ENCODE measurements at places on chromosomes 12 and 14.

DNA sequence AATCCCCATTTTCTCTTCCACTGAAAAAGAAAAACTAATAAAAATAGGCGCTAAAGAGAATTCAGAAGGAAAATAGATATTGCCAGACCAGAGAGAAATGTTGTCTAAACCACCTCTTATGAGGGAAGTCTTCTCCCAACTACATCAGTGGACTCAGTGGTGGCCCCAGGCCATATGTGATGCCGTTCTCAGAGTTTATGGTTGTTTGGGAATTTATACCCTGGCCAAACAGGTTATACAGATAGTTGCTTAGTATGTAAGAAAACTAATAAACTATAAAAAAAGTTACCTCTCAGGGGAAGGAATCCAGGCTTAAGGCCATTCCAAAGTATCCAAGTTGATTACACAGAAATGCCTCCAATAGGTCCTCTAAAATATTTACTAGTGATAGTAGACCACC, 103.4 kb upstream of the RBM19 start:
- no peak for DNase-seq

DNA sequence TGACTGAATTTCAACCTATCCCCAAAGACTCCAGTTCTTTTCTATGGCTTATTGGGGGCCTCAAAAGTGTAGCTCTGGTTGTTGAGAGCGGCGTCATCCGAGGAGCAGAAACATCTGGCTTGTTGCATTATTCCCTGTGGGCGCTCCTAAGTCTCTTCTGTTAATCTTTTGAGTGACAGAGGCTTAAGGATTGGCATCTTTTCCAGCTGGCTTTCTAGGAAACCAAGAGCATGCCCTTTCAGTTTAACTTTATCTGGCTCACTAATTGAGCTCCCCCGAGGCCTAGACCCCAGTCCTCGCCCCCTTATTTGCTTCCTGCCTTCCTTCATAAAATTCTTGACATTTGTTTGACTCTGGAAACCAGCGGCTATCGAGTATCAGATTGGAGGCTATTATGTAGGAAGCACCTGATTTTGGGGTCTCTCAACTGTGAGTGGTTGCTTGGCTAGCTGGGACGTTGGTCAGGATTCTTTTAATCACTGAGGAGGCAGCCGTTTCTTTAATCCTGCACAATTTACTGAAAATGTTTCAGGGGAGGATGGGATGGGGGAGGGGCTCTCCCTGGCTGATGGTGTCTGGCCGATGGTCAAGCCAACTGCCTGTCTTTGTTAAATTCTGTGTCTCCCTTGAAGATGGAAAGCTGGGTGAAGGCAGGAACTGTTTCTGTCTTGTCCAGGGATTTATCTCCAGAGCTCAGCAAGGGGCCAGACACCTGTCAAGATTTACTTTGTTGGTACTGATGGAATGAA, 3.1 kb downstream of the SMOC1 start:
- no peak for DNase-seq

DNA sequence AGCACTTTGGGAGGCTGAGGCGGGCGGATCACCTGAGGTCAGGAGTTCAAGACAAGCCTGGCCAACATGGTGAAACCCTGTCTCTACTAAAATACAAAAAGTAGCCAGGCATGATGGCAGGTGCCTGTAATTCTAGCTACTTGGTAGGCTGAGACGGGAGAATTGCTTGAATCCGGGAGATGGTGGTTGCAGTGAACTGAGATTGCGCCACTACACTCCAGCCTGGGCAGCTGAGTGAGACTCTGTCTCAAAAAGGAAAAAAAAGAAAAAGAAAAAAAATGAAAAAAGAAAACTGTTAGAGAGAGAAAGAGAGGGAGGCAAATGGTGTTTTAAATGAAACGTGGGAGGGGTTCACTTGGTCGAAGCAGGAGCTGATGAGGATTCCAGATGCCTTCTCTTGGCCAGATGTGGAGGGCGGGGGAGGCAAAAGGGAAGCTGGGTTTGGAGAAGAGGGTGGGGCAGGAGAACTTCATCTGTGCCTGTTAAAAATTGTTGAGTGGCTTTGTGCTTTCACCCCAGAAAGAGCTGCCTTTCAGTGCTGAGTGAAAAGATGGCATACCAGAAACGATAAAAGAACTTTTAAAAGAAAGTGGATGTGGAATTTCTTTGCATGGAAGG, 1.1 kb downstream of the EMP1 start:
- DNase-seq, result no peak

DNA sequence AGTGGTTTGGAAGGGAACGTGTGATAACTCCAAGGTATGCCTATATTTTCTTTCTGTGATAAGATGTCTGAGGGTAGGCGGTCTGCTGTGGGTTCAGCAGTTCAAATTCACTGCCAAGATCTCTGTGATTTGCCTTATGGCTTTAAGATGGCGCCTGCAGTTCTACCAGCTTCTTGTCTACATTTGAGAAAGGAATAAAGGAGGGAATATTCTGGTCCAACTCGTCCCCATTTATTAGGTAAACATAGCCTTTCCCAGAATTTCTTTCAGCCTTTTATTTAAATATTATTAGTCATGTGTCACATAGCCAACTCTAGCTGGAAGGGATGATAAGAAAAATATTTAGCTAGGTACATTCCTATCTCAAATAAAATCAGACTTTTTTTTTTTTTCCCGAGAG, 48.8 kb downstream of the KCNJ8 start:
- no peak for DNase-seq

DNA sequence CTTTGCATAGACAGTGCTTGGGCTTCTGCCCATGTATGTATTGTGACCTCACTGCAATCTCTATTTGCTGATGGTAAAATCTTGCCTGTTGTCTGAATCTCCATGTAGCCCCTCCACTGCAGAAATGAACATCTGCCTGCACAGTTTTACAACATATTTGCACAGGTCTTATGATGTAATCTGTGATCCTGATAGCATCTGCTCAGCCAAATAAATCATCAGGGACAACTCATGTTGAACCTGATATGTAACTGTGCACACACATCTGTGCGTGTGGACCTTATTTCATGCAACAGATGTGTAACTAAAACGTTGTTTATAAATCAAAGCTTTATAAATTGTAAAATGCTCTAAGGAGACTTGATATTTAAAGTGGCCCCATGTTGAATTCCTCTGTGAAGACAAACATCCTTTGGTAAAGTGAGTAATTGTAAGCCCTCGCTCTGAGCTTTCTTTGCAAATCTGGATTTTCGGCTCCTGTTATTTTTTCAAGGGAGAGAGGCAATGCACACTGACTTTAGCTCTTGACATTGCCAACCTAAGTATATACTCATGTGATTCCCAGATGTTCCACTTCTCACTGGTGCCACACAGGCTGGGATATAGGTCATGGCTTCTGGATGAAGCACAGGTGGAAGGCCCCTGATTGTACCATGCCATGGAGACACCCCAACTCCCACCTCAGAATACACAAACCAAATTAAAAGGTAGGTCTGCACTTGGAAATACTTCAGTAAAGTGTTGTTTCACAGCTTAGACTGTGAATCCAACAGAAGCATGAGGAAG, 371.3 kb downstream of the GRIN2B start:
- DNase-seq, result no peak

- no peak for DNase-seq
These were observed 64.9 kb upstream of the PCED1B start for GRCh38 chr12:47014474-47014873.

- no peak for DNase-seq
These were observed 50.9 kb upstream of the CPNE8 start for GRCh38 chr12:38956337-38956736.

GRCh38 chr14:41604721-41605531, 1.8 kb upstream of the LRFN5 start:
- DNase-seq, result peak; percentile 76

GRCh38 chr12:70854881-70855568, 65.5 kb downstream of the PTPRR start:
- DNase-seq, result no peak

- DNase-seq, result no peak
These were observed 150.9 kb upstream of the IGF1 start for GRCh38 chr12:102631274-102631673.

DNA sequence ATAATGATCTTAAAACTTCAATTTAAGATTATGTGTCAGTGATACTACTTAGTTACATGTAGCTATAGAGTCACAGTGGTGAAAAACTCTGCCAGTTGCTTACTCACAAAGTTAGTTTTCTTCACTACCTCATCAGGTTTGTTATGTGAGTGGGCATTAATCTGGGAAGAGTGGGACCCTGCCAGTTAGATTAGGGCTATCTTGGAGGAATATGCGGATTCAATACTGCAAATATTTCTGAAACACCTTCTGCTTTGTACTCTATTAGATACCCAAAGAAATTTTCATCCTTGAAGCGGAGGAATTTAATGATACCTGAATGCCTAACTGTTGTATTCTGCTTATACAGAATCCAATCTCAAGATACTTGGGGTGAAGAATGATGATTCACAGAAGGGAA, 25.1 kb downstream of the ZNF268 start:
- DNase-seq, result no peak

DNA sequence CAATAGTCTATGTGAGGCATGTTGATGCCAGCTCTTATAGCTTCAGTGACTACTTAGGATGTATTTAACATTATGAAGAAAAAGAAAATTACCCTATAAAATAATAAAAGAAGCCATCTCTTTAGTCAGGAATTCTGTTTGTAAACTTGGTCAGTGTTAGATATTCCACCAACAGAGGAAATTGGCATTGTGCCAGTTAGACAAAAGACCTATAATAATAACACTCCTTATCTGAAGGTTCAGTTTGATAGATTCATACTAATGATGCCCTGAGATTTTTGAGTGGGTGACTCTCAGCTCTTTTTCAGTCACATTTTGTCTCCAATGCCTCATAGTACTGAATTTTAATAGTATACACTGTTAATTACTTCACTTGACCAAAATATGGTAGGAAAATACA, 6.6 kb downstream of the SYT10 start:
- DNase-seq, result no peak

- DNase-seq, result no peak
These were observed 174.2 kb upstream of the SLC38A2 start for GRCh38 chr12:46546634-46547273.

- no peak for DNase-seq
These were observed 52.0 kb downstream of the PEBP1 start for GRCh38 chr12:118187751-118188435.

GRCh38 chr14:89391123-89391522, 25.9 kb downstream of the FOXN3 start:
- no peak for DNase-seq
